T-helper 17 cell (primary cell): ENCODE measurements at places on chromosomes 11 and 22.

DNA sequence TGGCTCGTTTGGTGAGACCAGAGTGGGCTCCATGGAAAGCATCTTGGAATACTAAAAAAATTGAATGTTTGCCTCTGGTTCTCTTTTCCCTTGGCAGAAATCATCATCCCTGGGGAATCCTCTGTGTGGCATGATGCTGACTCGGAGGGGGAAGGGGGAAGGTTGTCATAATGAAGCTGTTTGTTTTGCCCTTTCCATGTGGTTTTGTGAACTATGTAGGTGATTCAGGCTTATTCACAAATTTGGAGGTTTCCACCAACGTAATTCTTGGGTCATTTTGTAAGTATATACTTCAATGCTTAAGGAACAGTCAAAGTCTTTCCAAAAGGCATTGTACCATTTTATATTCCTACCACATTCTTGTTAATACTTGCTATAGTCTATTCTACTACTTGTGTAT is 754.0 kb upstream of the FAT3 start:
- DNase-seq, result no peak

GRCh38 chr11:6627762-6628241 is 8.6 kb upstream of the TPP1 start:
- no peak for DNase-seq

- DNase-seq, result no peak
Measured at GRCh38 chr11:63870351-63871140, 31.6 kb downstream of the MARK2 start.

- DNase-seq, result no peak
Measured at GRCh38 chr11:122242731-122243130, 126.7 kb upstream of the BLID start.

- DNase-seq, result no peak
Measured at GRCh38 chr11:27087432-27087831, 46.8 kb downstream of the BBOX1 start.

- no peak for DNase-seq
Measured at GRCh38 chr11:16936643-16937042, 77.6 kb downstream of the PLEKHA7 start.
